ENCODE measurements at places on chromosomes 4 and X.

- DNase-seq: no peak
Observed at GRCh38 chr4:93749292-93749761, 79.2 kb upstream of the ATOH1 start.

DNA sequence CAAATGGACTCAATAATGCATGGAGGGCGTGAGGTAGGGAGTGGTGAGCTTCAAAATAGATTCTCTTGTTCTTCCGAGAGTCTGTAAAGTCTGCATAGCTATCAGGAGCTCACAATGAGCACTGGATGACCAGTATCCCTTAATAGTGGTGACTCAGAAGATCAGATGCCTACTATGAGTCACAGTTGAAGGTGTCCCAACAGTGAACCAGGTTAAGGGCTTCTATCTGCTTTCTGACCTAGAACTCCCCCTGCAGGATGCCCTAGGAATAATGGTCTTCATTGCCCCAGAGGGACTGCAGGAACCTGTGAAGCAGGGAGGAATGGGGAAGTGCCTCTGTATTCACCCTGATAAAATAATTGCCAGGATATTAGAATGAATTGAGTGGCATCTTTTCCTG, 22.1 kb downstream of the DGKK start:
- DNase-seq: no peak

GRCh38 chrX:121179972-121180371, 132.6 kb downstream of the GLUD2 start:
- no peak for DNase-seq

GRCh38 chrX:133005042-133005441, 46.6 kb upstream of the HS6ST2 start:
- DNase-seq: no peak

DNA sequence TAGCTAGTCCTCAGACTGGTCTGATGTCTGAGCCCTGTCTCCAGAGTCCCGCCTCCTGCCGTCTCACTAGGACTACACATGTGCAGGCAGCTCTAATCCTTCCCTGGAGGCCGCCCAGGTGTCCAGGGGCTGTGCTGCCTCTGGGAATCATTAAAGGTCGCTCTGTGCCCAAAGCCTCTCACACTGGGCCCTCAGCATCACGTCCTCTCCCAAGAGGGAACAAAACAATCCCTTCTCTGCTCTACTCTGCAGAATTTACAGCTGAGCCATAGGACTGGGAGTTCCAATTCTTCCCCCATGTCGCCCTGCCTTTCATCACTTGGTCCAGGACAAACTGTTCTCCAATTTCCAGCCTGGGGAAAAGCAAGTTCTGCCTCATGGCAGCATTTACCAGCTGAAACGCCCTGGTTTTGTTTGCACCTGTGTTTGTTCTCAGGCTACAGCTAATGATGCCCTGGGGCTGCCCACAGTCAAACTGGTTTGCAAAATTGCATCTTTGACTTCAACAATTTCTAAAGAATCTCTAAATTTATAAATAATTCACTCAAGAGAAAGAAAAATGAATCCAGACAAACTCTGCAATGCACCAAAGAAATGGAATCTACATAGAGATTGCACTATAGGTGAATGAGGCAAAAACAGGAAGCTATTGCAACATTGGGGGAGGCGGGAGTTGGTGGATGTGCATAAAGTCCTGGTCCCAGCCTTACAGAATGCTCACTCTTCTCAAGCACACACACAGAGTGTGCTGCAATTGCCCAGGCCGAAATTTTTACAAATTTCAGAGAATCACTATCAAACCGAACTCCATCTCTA, 7.2 kb upstream of the MRFAP1 start:
- no peak for DNase-seq

GRCh38 chr4:47349326-47349725, 114.2 kb downstream of the COMMD8 start:
- DNase-seq: no peak

Data from GM12892 (cell line).